CD8-positive, alpha-beta memory T cell (primary cell): ENCODE measurements at places on chromosomes 1 and 21.
A peak's percentile ranks its signal among the peaks of the same experiment; 100 is the strongest.

GRCh38 chr1:209402697-209403096 lies 180.8 kb upstream of the CAMK1G start:
- H3K27ac ChIP-seq = no peak overlapping the region
- H3K4me3 ChIP-seq = no peak overlapping the region
- no peaks in the 10 kb centered on the region for H3K36me3 ChIP-seq
- no peaks in the 10 kb centered on the region for H3K27me3 ChIP-seq
- DNase-seq = no peak

DNA sequence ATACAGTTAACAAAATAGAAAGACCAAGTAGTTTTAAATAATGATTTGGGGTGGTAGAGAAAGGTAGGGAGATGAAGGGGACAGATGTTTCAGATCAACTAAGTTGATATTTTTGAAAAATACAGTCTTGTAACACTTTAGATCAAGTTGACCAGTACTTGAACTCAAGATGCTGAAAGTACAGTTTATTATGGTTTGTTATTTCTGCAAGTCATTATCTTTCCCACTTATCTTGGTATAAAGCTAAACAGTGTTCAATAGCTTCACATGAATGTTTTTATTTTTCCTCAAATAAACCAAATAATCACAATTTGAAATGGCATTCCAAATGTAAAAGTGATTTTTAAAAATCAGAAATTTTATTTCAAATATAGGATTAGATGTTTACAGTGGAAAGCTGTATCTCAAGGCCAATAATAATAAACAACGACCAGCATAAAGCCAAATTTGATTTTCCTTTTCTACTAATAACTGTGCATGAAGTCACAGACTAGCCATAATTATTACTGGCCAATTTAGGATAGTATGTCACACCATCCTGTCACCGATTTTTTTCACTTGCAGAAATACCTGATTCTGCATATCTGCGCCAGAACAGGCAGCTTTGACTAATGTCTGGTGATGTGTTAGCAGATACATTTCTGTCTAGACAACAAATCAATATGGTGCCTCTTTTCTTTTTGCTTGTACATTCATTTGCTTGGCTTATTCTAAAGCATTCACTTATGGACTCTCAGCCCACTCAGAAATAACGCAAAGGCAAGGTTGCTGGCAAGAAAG lies 320.2 kb downstream of the TM2D1 start:
- DNase-seq = no peak
- H3K36me3 ChIP-seq = no peaks in the 10 kb centered on the region
- H3K27ac ChIP-seq = no peak overlapping the region
- no peaks in the 10 kb centered on the region for H3K4me1 ChIP-seq

GRCh38 chr1:200372095-200372884 lies 37.5 kb downstream of the ZNF281 start:
- no peaks in the 10 kb centered on the region for H3K27me3 ChIP-seq
- no peak overlapping the region for H3K27ac ChIP-seq
- no peaks in the 10 kb centered on the region for H3K36me3 ChIP-seq
- DNase-seq = no peak
- no peak overlapping the region for H3K4me3 ChIP-seq

GRCh38 chr21:34795548-34796180 lies 126.9 kb downstream of the CLIC6 start:
- H3K4me3 ChIP-seq = no peak overlapping the region
- no peak for DNase-seq

GRCh38 chr1:1406101-1406820 lies 832 bp downstream of the MRPL20 start:
- peak overlapping the region; percentile 94 for H3K4me3 ChIP-seq
- peaks cover 38% of the 10 kb centered on the region for H3K36me3 ChIP-seq
- peak overlapping the region; percentile 96 for H3K27ac ChIP-seq
- H3K27me3 ChIP-seq = no peaks in the 10 kb centered on the region
- no peak for DNase-seq

GRCh38 chr1:18653367-18653766 lies 22.7 kb downstream of the PAX7 start:
- DNase-seq = no peak
- H3K27me3 ChIP-seq = peaks cover 24% of the 10 kb centered on the region
- H3K36me3 ChIP-seq = no peaks in the 10 kb centered on the region
- peaks cover 57% of the 10 kb centered on the region for H3K4me1 ChIP-seq
- H3K4me3 ChIP-seq = peak overlapping the region; percentile 5

GRCh38 chr1:229536982-229537381 lies 21.5 kb downstream of the ABCB10 start:
- H3K4me1 ChIP-seq = no peaks in the 10 kb centered on the region
- H3K4me3 ChIP-seq = no peak overlapping the region
- H3K36me3 ChIP-seq = peaks cover 14% of the 10 kb centered on the region
- no peak overlapping the region for H3K27ac ChIP-seq
- DNase-seq = no peak

DNA sequence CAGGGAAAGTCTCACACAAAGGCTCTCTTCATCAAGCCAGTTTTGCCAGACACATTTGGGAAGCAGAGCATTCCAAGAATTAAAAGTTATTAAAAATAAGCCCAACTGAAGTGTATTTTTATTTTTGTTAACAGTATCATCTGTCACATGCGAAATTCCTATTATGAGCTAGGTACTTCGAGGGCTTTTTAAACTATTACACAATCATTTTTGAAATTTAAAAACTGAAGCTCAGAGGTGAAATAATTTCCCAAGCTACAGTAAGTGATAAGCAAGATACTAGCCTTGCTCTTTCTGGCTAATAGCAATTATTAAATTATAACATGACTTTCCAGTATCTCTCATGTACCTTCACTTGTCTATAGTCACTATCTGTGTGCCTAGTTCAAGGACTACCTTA lies 12.0 kb upstream of the NRAS start:
- peaks cover 85% of the 10 kb centered on the region for H3K36me3 ChIP-seq
- no peaks in the 10 kb centered on the region for H3K4me1 ChIP-seq
- no peak overlapping the region for H3K4me3 ChIP-seq
- H3K27me3 ChIP-seq = no peaks in the 10 kb centered on the region
- H3K27ac ChIP-seq = no peak overlapping the region
- DNase-seq = no peak

- DNase-seq = no peak
- H3K27me3 ChIP-seq = no peaks in the 10 kb centered on the region
- H3K4me1 ChIP-seq = no peaks in the 10 kb centered on the region
- H3K4me3 ChIP-seq = no peak overlapping the region
Measured at GRCh38 chr1:15730423-15730822, 5.6 kb upstream of the SLC25A34 start.

GRCh38 chr1:113782406-113782805 lies 23.1 kb upstream of the PHTF1 start:
- no peak for DNase-seq
- H3K4me3 ChIP-seq = no peak overlapping the region
- H3K27ac ChIP-seq = no peak overlapping the region
- H3K27me3 ChIP-seq = no peaks in the 10 kb centered on the region
- H3K36me3 ChIP-seq = no peaks in the 10 kb centered on the region

DNA sequence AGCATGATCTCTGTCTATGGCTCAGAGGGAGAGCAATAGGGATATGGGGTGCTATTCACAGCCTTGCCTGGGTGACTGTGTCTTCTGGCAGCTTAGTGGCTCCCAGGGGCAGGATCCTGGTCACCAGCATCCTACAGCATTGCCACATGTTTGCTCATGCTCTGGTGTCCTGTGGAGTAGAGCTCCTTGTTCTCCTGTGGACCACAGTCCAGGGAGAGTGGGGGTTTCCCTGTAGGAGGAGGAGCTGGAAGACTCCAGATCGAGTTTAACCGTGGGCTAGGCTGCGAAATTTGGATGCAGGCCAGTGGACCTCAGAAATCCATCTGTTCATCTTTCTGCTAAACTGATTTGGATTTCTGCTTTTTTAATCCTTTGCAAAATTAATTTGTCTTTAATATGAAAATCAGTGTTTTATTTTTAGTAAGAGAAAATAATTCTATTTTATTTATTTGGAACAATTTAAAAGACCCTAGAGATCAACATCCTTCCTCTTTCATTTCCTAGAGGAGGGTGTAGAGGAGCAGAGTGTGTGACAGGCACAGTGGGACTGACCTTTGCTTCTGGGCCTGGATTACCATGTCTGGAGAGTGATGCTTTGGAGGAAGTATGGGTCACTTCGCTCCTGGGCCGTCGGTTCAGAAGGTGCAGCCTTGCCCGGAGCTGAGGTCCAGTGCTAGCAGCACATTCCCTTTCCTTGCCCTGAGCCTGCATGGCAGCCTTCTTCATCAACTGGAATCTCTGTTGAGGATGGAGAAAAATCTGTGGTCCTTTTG lies 17.4 kb downstream of the ADARB1 start:
- no peaks in the 10 kb centered on the region for H3K36me3 ChIP-seq
- H3K4me3 ChIP-seq = no peak overlapping the region
- DNase-seq = no peak
- H3K4me1 ChIP-seq = peaks cover 42% of the 10 kb centered on the region

DNA sequence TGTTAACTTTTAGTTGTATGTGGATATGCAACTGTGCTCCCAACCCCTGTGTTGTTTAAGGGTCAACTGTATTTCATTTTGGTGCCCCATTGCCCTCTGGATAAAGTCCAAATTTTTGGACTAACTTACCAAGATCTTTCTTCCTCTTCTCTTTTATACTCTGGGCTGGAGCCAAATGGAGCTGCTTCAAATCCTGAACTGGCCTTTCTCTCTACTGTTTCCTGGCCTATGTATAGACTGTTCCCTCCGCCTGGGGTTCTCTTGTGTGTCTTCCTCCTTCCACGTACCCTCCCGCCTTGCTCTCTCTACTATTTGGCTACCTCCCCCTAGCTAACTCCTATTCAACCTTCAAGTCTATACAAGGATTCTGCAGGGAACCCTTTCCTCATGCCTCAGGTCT lies 8.4 kb upstream of the CDC14A start:
- H3K27me3 ChIP-seq = no peaks in the 10 kb centered on the region
- H3K4me3 ChIP-seq = no peak overlapping the region
- no peaks in the 10 kb centered on the region for H3K4me1 ChIP-seq
- H3K36me3 ChIP-seq = no peaks in the 10 kb centered on the region
- H3K27ac ChIP-seq = no peak overlapping the region

DNA sequence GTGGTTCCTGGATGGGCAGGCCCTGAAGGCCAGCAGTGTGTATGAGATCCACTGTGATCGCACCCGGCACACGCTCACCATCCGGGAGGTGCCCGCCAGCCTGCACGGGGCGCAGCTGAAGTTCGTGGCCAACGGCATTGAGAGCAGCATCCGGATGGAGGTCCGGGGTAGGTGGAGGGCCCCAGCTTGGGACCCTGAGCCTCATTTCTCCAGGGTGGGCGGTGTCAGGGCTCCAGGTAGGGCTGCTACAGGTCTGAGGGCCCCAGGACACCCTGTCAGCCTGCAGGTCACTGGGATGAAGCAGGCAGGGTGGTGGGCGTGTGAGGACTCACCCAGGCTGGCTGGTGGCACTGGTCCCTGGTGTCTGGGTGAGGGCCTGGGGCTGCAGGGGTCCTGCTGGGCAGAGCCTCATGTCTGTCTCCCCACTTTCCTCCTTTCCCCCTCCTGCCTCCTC lies 7.8 kb downstream of the OBSCN start:
- H3K27me3 ChIP-seq = no peaks in the 10 kb centered on the region
- no peaks in the 10 kb centered on the region for H3K36me3 ChIP-seq
- no peak for DNase-seq
- no peaks in the 10 kb centered on the region for H3K4me1 ChIP-seq
- no peak overlapping the region for H3K27ac ChIP-seq

GRCh38 chr1:181251713-181252075 lies 163.2 kb downstream of the IER5 start:
- H3K27ac ChIP-seq = no peak overlapping the region
- H3K27me3 ChIP-seq = no peaks in the 10 kb centered on the region
- no peak for DNase-seq
- no peak overlapping the region for H3K4me3 ChIP-seq
- no peaks in the 10 kb centered on the region for H3K4me1 ChIP-seq

DNA sequence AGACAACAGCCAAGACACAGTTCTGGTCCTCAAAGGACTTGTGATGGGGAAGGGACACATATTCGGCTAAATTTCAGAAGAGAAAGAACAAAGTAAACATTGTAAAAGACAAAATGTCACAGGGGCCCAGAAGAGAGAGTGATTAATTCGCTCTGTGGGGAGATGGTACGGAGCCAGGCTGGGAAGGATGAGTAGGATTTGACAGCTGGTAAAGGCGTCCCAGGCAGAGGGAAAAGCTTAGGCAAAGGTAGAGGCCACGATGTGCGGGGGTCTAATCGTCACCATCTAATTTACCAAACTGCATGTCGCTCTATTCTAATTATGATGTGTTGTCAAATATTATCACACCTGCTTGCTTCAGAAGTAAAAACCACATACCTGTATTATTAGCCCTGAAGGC lies 17.3 kb upstream of the EFNA1 start:
- no peaks in the 10 kb centered on the region for H3K36me3 ChIP-seq
- H3K27me3 ChIP-seq = no peaks in the 10 kb centered on the region
- no peak overlapping the region for H3K27ac ChIP-seq
- no peak overlapping the region for H3K4me3 ChIP-seq

- no peak for DNase-seq
- H3K4me3 ChIP-seq = no peak overlapping the region
- H3K27me3 ChIP-seq = no peaks in the 10 kb centered on the region
- H3K4me1 ChIP-seq = no peaks in the 10 kb centered on the region
- no peaks in the 10 kb centered on the region for H3K36me3 ChIP-seq
- H3K27ac ChIP-seq = no peak overlapping the region
Measured at GRCh38 chr1:81424816-81425215, 375.9 kb upstream of the ADGRL2 start.

DNA sequence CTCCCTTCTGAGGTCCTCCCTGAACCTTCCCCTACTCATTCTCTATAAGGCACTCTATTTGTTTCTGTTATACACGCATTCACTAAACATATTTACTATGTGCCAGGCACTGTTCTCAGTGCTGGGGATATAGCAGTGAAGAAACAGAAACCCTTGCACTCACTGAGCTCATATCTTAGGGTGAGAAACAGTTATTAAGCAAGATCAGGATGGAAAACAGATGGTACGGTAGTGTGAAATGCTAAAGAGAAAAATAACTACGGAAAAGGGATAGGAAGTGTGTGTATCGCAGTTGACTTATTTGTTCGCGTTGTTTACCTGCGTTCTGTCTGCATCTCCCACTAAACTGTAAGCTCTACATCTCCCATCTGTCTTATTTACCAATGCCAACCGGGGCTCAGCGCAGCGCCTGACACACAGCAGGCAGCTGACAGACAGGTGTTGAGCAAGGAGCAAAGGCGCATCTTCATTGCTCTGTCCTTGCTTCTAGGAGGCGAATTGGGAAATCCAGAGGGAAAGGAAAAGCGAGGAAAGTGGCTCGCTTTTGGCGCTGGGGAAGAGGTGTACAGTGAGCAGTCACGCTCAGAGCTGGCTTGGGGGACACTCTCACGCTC lies 572 bp downstream of the CYB5RL start:
- H3K4me1 ChIP-seq = peaks cover 19% of the 10 kb centered on the region
- DNase-seq = no peak
- peak overlapping the region; percentile 64 for H3K27ac ChIP-seq
- no peaks in the 10 kb centered on the region for H3K27me3 ChIP-seq
- H3K4me3 ChIP-seq = peak overlapping the region; percentile 94
- no peaks in the 10 kb centered on the region for H3K36me3 ChIP-seq
